ENCODE measurements at places on chromosomes 12 and 14. TPM values are rescaled to one million over a fixed set of nuclear protein-coding genes. Genes with fewer than 3 reads are reported as not detected.

DNA sequence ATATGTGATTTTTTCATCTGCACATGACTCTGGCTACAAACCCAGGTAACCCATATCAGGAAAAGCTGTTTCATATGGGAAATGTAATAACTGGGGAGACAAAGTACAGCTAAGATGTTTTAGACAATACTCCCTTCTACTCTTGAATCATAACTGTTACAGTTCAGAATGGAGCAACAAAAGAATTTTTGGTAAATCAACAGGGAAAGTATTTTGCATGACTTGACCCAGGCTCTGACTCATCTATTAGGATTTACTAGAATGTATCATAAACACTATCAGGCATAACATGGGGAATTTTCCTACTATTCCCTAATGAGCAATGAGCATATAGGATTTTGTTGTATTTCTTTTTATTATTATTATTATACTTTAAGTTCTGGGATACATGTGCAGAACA is 553.0 kb downstream of the SLC16A7 start:
- DNase-seq, result no peak

DNA sequence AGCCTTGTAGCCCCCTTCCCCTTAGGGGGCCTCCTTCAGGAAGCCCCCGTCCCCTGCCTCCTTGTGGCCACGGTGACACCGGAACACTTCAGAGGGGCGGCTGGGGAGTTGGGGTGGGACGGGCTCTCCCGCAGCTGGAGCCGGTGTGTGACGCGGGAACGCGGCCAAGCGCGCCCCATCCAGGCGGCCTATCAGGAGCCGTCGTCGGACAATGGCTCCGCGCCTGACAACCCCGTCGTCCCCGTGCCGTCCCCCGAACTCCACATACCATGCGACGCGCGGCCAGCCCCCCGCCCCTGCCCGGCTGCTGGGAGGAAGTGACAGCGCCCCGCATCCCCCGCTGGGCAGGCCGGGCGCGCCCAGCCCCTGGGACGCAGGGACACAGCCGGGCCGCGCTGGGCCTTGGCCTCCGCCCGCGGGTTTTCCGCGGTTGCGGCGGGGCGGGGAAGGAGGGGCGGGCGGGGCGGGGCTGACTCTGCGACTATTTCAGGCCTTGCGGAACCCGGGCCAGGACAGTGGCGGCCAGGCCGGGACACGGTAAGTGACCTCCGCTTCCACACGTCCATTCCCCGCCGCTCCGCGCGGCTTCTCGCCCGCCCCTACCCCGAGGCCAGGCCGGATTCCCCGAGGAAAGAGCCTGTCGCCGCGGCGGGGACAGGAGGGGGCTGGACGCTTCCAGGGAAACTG is at the start of gene TNFAIP2:
TSS of gene TNFAIP2 (plus strand) at position 515 of the 687 bp plus-strand sequence. CDS start 2,997 bp downstream, outside the sequence.
- DNase-seq, result peak; percentile 80

DNA sequence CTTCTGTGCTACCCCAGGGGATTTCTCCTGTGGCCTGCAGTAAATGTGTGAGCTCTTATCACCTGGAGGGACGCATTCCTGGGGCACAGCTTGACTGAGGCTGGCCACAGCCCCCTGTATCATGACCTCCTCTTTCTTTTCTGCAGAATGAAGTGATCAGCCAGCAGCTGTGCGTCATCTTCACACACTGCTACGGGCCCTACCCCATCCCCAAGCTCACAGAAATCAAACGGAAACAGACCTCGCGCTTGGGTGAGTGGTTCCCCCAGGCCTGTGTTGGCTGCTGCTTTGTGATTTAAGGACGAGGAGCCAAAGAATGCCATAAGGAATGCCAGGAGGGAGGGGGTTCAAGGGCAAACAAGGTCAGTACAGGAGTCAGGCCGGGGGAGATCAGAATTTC is 50.5 kb upstream of the PWP1 start:
- DNase-seq, result no peak

- peak; percentile 17 for DNase-seq
Observed at GRCh38 chr14:95045106-95045701, 112.1 kb downstream of the DICER1 start.

- DNase-seq, result no peak
Observed at GRCh38 chr12:114152890-114153289, 186.8 kb upstream of the RBM19 start.

DNA sequence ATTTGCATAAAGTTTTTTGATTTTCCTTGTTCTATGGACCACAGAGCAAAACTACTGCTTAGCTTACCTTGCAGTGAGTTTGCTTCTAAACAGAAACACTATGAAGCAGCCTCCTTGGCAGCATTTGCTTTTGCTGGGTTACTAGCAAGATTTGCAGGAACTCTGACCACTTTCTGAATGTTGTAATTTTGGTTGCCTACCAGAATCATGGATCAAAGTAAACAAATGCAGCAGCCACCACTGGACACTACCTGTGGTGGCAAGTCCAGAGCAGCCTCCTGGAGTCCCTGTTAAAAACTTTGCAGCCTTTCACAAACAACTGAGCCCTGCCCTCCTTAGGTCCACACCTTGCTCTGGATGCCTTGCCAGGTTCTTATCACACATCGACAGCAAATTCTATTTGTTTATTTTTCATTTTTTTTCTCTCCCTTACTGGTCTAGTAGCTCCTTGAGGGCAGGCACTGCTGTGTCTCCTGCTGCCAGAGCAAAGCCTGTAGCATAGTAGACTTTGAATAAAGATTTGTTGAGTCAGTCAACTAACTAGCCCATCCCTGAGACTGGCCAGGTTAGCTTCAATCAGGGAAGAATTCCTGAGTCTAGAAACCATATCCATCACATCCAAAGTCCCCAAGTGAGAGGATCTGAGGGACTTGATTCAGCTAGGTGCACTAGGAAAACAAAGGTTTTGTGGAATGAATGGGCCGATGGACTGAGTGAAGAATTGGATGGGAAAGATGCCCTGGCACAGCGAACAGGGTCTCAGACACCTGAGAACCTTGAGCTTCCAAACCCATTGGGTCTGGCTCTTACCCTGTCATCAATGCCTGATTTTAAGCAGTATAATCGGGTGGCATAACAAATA is 5.7 kb downstream of the TTC6 start:
- peak; percentile 58 for DNase-seq

ARHGAP9 gene
- total RNA-seq, result 28.1 TPM

CYP27B1 gene
- 1.8 TPM for total RNA-seq

ASCL4 gene
- not detected for total RNA-seq

Data from stomach (tissue), 19 donors.